ENCODE measurements at places on chromosomes 4 and X.

DNA sequence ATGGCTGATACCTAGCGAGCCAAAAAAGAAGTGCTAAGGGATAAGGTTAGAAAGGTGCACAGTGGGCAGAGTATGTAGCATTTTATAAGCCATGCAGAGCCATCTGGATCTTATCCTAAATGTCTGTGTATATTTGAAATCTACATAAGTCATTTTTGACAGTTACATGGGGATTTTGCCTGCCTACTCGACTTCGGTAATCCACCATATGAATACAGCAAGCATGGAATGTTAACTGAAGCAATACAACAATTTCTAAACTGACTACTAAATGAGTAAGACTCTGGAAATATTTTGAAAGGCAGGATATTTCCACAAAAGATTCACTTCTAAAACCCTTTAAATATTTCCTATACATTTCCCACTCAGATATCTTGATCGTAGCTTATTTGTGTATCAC lies 122.5 kb downstream of the KCNIP4 start:
- no peak for DNase-seq

- DNase-seq: peak; percentile 15
These were observed 27.9 kb upstream of the BBS7 start for GRCh38 chr4:121898150-121898549.

DNA sequence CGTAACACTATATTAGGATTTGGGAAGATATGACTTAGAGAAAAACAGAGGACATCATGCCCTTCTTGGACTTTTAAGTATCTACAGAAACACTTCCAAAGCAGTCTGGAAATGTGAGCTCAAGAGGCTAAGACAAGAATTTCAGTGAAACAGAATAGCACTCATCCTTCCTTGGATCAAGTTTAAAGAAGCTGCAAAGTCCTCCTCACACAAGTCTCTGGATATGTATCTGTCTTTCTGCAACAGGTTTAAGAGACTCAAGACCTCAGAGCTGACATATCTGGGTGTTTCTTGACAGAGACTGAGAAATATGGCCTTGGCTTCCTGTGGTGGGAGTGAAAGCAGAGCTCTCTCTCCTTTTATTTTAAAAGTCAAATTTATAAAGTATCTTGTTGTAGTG lies 82.5 kb upstream of the GIMD1 start:
- DNase-seq: no peak

GRCh38 chrX:133745349-133745748 lies 240.0 kb downstream of the GPC3 start:
- DNase-seq: no peak

DNA sequence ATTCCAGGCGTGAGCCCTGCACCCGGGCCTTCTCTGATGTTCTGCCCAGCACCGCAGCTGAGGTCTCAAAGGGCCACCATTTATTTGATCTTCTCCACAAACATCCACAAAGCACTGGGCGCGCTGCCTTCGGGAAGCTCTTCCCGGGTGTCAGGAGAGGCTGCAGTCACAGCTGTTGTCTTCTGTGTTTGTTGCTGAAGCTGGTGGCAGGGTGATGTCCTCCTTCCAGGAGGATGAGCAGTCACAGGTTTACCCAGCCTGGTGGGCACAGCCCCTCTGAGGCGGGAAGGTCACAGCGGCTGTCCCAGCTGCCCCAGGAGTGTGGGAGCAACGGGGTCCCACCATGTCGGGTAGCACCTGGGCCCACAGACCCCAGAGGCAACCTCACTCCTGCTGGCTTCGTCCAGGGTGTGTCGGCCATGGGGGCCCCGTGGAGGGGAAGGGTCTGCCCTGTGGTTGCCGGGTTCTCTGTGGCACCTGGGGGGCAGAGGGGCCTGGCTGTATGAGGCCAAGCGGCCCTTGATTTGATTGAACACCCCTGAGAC lies 27.6 kb downstream of the FGFRL1 start:
- DNase-seq: no peak

- DNase-seq: no peak
These were observed 31.3 kb upstream of the ETNPPL start for GRCh38 chr4:108794136-108794535.

DNA sequence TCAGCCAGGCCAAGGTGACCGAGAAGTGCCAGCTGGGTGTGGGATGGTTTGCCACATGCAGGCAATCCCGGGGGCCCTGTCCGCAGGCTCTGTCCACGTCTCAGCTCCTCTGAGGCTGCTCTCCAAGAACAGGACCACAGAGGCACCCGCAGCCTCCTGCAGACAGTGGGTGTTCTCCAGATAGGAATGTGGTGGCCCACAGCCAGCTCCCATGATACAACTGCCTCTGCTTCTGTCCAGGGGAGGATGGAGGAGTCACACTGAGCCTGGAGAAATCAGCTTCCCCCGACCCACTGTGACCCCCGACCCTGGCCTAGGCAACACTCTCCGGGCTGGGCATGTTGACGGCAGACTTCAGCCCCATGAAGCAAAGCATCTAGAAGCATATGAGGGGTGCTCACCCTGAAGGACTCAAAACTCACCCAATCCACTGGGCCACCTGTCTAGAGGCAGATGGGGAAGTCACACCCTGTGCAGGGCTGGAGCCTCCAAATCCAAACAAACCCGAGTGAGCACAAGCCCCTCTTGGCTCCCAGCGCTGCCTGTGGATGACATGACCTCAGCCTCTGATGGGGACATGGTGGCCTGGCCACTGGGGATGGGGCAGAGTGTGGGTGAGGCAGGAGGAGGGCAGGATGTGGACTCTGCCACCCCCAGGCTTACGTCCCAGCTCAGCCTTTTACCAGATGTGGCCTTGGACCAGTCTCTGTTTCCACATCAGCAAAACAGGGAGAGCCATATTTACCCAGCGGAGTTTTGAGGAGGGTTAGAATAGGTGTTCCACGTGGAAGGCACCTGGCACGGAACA lies 102.3 kb downstream of the PSAPL1 start:
- no peak for DNase-seq

DNA sequence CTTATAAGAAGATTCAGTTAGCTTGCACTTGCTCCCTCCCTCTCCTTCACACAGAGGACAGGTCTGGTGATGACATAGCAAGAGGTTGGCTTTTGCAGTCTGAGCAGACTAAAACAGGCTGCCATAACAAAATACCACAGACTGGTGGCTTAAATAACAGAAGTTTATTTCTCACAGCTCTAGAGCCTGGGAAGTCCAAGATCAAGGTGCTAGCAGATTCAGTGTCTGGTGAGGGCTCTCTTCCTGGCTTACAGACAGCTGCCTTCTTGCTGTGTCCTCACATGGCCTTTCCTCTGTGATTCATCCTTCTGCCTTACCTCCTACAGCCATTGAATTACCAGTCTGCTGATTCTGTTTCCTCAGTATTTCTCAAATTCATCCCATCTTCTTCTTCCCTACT lies 13.1 kb downstream of the RP2 start:
- no peak for DNase-seq

- no peak for DNase-seq
These were observed 69.6 kb upstream of the MTNR1A start for GRCh38 chr4:186624951-186625350.

GRCh38 chrX:1909419-1910206 lies 294.8 kb downstream of the ASMT start:
- DNase-seq: no peak

GRCh38 chr4:84232309-84233095 lies 266.6 kb downstream of the NKX6-1 start:
- no peak for DNase-seq

DNA sequence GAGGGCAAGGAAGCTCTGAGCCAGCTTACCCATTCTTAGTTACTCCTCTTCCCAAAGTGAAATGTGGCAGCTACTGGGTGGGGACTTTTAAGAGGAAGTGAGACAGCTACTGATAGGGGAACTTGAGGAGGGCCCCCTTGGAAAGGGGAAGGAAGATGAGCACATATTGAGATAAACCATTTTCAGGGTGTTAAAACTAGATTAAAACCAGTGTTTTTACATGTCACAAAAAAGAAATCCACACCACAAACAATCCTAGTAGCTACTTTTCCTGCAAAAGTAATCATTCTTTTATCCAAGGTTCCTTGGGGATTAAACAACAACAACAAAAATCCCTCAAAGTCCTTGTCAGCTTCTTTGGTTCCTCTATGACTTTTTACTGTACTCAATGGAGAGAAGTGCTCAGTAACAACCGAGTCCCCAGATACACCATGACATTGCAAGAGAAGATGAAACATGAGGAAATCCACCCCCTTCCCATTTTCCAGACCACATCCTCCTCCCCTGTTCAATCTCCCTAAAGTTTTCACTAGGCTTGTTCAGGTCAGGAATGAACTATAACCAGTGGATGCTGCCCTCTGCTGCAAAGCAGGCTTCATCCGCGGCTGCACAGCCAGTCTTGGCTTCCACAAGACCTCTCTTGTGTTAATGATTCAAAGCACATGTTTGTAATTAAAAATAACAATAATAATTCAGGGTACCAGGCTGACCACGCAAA lies 113.5 kb upstream of the TMEM164 start:
- DNase-seq: no peak

- peak; percentile 35 for DNase-seq
These were observed 20.8 kb downstream of the IRF2 start for GRCh38 chr4:184453365-184454160.

DNA sequence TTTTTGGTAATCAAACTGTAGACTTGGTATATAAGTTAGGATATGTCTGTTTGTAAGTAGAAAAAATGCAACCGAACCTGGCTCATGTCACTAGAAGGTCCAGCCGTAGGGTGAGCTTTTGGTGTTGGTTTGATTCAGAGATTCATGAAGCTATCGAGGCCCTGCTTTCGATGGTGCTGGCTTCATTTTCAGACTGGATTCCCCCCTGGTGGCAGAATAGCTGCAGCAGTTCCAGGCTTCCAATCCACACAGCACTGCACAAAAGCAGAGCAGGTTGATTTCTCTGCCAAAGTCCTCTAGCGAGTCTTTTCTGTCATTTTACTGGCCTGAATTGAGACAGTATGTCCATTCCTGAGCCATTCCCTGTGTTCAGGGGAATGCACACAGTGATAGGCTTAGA lies 33.1 kb downstream of the PDK3 start:
- DNase-seq: peak; percentile 19
